ENCODE measurements at places on chromosomes 6 and 20.

GRCh38 chr6:105893741-105894140 is 192.4 kb upstream of the PRDM1 start:
- no peak for DNase-seq

DNA sequence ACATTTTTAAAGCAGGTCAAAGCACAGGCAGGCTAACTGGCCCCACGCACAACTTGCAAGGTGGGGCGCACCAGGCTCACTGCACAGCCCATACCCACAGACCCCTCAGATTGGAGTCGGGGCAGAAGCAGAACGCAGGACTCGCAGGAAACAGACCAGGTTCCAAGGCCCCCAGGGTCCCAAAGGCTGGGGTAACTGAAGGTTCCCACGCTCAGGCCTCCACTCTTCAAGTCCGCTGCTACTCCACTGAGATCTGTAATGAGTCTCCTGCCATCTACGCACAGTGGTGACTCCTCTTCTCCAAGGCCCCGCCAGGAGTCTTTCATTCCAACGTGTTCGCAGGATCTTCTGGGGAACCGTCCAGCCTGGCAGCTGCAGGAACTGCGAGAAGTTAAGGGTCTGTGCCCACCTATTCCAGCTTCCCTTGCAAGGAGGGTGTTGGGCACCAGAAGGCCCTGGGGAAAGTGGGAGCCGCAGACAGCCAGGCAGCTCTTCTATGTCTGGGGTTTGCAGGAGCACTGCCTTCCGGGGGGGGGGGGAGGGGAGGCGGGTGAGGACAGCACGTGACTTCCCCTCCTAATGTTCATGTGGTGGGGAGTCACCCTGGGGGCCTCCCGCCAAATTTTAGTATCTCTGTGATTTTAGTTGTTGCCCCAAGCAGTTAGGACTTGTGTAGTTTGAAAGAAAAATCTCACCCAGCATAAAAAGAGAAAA is 2.0 kb upstream of the TAF4 start:
- no peak for DNase-seq

GRCh38 chr20:63295846-63296245 is 2.9 kb downstream of the COL20A1 start:
- no peak for DNase-seq

DNA sequence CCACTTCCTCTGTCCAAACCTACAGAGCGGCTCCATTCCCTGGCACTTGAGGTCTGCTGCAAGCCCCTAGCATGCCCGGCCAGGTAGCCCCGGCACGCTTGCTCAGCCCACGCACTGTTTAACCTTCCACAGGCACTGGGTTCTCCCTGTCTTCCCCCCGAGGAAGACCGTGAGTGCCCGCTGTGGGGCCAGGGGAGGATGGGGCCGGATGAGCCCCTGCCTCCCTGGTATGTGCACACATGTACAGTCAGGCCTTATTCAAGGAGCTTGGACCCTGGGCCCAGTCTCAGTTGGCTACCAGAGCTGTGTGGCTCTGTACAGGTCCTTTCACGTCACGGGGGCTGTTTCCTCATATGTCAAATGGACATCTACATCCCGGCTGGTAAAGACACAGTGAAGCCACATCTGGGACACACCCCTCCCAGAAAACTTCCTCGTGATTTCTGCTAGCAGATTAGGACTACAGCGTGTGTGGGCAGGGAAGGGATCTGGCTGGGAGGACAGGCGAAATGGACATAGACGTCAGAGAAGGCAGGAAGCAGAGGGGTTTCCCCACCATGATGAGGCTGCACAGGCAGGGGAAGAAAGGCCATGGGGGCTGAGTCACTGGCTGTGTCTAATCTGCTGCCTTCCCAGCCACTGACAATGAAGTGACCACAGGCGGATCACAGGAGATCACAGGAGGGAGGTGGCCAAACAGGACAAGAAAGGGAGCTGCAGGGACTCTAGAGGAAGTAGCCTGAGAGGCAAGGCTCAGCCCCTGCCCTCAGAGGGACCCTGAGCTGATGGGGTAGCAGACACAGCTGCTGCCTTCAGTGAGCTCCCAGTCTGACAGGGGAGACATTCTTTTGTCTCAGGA is 62.9 kb downstream of the MRPL14 start:
- peak; percentile 89 for DNase-seq

DNA sequence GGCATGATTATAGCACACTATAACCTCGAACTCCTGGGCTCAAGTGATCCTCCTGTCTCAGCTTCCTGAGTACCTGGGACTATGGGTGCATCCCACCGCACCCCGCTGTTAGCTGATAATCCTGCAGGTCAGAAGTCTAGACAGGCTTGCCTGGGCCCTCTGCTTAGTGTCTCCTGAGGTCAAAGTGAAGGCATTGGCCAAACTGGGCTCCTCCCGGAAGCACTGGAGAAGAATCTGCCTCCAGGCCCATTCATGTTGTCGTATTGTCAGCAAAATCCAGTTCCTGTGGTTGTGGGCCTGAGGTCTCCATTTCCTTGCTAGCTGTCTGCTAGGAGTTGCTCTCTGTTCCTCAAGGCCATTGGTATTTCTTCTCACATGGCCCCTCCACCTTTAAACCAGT is 6.3 kb upstream of the MROH8 start:
- no peak for DNase-seq

DNA sequence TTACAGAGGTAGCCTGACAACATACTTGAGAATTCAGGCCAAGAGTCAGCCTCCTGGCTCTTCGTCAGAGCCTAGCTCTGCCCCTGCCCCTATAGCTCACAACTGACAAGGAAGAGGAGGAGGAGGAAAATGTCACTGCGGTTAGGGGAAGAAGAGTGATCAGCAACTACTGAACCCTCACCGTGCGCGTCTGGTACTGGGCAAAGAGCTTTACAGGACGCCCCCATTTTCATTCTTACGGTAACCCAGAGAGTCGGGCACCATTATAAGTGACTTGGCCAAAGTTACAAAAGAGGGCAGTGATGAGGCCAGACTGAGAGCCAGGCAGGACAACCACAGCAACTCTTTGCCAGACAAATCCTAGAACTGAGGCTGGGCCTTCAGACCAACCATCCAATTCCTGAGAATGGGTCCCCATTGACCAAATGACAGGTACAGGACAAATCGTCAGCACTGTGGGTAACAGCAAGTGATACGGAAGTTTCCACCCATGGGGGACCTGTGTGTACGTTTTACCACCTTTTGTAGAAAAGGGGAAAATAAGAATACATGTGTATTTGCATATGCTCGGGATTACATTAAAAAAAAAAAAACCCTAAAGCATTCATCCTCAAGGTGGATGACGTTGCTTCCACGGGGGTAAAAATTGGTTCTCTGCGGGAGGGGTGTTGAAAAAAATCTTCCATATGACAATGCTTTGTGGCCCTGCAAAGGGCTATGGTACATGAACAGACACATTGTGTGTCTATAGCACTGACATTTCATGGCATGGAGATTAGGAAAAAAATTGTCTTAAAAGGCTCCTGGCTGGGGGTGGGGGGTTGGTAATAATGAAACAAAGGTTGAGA is 118.0 kb downstream of the NFATC2 start:
- no peak for DNase-seq

GRCh38 chr6:114253431-114253830 is 89.4 kb downstream of the HS3ST5 start:
- no peak for DNase-seq

DNA sequence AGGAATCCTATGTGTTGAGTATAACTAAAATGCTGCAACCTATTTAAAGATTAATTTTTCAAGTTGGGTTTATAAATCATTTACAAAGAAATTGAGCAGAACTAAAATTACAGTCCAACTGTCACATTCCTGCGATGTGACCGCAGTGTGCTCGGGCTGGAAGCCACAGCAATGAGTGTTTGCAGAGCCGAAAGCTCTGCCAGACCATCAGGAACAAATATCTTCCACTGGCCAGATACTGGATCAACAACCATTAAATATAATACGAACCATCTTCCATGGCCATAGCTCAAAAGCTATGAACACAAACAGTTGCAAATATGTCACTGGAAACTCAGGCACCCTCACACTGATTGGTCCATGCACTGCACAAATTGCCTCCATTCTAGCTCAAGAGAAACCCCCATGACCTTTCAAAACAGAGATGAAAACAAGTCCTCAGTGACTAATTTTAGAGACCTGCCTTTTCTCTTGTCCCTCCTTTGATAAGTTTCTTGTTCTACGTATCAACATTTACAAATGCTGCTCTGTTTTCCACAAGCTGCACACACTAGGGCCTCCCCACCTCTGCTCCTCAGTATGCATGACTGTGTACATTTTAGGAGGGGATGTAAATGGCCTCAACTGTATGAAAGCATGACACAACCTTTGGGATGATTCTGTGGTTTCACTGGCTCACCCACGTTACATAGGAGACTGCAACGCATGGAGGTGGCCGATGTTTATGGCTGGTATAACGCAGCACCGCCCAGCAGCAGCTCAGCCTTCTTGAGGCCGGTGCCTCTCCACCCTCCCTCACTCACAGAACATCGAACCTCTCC is 171.7 kb downstream of the WDR27 start:
- peak; percentile 96 for DNase-seq

- DNase-seq: no peak
Observed at GRCh38 chr6:88263591-88263990, 97.4 kb upstream of the CNR1 start.

Data from fibroblast of skin of right quadriceps (primary cell).